ENCODE measurements at places on chromosomes 7 and 10.
A peak's percentile ranks its signal among the peaks of the same experiment; 100 is the strongest.

DNA sequence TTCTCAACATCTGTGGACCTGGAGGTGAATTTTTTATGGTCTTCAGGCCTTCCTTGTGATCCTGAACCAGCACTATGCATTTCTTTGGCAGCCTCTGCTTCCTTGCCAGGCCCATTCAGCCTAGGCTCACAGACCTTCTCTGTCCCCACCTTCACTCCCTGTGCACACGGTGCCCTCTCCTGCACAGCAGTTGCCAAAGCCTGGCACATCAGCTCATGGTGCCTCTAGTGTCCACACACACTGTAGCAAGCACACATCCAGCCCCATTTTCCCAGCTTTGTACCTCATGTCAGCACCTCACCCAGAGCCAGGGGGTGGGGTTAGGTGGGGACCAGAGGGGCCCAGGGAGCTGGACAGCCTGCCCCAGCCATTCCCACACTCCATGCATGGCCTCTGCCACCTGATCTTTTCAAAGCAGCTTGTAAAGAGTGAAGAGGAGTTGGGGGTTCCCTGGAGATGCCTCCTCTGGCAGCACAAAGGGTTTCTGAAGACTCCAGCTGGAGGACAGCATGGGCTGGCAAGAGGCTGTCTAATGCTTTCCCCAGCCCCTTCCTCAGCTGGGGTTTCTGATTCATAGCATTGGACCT, 57.9 kb upstream of the TMEM72 start:
- DNase-seq = no peak

DNA sequence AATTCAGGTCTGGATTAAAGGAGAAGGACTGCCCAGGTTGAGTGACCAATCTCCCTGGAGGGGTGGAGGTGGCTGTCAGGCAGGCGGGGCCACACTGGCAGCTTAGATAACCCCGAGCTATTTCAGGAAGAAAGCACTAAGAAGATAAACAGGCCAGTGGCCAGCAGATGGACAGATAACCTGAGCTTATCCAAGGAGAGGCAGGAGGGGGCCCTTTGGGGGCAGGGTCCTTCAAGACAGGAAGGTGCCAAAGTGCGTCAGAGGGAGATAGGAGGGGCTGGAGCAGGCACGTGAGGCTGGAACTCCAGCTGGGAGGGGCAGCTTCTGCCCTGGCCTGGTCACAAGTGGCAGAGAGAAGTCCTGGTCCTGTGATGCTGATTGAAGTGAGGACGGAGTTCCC, 29.8 kb upstream of the PODXL start:
- DNase-seq = no peak

DNA sequence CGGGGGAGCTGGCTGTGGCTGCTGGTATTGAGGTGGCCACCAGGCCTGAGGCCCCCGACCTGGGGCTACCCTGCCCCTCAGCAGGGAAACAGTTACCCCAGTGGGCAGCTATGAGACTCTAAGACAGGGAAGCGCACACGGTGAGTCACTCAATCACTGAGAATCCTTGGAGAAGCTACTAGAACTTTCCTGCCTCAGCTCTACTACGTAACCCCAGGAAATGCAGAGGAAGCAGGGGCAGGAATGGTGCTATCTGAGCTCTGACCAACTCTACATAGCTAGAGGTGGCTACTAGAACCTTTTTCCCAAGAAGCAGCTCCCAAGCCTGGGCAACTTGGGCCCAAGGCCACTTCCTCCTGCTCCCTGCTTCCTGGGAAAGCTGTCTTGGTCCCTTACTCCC, 11.8 kb downstream of the DNAJB12 start:
- DNase-seq = no peak

- no peak for DNase-seq
These were observed 252.3 kb upstream of the PODXL start for GRCh38 chr7:131808736-131809135.

GRCh38 chr7:100452513-100452912, 11.5 kb downstream of the SPACDR start:
- no peak for DNase-seq

DNA sequence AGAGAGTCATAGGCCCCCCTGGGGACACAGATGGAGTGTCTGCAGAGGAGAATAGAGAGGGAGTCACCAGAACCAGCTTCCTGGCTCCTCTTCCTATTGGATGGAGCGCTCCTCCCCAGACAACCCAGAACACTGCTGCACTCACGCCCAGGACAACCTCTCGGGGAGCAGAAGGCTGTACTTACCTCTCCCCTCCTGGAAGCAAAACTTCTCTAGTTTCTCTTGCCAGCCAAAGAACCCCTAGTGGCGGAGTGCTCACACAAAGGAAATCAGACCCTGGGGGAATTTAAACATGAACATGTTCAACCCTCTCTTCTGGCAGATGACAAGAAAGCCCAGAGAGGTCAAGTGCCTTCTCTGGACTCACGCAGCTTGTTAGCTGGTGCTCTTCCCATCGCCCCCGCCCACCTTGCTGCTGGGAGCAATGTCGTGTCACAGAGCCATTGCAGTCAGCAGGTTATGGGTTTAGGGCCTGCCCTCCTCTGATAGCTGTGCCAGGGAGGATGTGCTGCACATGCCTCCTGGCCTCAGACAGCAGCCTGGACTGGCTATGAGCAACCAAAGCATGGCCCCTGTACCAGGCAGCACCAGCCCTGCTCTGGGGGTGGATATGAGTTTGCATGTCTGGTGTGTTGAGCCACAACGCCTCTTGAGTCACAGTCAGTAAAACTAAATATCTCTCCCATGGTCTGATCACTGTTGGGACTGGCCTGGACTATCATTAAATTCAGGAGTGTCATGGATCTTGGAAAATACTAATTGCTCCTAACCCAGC, 84.4 kb downstream of the SLIT1 start:
- no peak for DNase-seq

GRCh38 chr7:65387891-65388290, 14.2 kb downstream of the ZNF92 start:
- DNase-seq = no peak

- no peak for DNase-seq
These were observed 32.8 kb downstream of the PPP1R9A start for GRCh38 chr7:94940241-94940640.

DNA sequence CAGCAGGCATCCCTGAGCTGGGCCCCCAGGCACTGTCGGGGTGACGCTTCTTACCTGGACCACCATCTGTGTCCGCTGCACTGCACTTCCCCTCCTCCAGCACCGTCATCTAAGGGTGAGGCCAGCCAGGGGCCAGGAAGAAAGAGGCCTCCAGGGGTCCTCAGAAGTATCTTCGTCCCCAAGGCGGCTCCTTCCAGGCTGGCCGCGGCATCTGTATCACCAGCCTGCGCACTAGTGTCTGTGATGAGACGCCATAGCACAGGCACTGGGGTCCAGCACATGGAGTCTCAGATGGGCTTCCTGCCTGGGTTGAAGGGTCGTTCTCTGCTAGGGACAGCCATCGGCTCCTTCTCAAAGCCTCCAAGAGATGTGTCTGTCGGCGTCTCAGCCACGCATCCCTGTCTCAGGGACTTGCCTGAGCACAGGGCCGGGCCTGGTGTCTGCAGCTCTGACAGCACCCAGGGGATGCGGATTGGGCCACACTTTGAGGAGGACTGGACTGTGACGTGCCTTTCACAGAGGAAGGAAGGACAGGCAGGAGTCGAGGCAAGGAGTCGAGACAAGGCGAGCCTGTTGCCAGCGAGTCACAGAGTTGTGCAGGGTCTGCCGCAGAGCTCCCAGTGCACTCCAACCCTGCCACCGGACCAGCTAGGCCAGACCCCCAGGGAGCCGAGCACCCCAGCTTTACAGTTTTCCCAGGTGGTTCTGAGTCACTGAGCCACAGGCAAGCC, 101.5 kb upstream of the DIP2C start:
- DNase-seq = no peak

DNA sequence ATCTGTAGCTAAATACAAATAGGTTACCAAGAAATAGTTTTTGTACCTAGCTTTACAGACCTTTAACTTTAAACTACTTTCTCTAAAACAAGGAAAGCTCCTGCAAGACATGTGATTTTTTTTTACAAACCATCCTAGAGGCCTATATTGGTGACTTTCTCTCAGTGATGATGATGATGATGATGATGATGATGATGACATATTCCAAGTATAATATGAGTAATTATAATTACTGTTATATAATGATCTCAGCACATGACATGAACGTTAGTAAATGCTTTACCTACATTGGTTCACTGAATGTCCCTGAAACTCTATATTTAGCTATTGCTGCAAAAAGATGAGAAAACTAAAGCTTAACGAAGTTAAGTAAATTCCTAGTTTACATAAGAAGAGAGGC, 107.9 kb upstream of the LRGUK start:
- DNase-seq = no peak

DNA sequence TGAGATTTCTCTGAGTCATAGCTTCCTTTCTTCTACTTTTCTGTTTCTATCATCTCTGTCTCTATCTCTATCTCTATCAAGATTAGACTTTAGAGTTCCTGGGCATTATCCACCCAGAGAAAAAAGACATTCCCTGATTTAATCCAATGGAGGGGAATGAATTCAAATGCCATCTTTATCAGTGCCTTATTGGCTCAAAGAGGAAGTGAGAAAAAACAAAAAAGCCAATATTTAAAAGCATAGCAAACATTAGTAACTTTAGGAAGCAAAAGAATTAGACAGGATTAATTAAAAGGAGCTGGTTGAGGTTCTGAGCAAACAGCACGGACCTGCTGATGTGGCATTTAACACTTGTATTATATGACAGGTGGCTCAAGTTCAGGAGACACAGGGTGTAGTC, 736.5 kb downstream of the REEP3 start:
- no peak for DNase-seq

DNA sequence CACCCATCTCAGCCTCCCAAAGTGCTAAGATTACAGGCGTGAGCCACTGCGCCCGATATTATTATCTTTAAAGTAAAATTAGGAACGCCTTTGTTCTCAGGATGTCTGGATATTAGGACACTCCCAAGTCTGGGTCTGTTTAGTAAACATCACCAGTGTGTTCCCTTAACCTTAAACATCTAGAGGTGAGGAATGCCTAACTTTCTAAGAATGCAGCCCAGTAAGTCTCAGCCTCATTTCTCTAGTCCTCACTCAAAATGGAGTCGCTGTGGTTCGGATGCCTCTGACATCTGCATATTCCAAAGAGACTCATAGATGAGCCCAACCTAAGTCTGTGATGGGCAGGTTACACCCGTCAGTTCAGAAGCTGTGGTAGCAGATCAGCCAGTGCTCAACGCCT, 4.3 kb upstream of the INSYN2A start:
- no peak for DNase-seq

DNA sequence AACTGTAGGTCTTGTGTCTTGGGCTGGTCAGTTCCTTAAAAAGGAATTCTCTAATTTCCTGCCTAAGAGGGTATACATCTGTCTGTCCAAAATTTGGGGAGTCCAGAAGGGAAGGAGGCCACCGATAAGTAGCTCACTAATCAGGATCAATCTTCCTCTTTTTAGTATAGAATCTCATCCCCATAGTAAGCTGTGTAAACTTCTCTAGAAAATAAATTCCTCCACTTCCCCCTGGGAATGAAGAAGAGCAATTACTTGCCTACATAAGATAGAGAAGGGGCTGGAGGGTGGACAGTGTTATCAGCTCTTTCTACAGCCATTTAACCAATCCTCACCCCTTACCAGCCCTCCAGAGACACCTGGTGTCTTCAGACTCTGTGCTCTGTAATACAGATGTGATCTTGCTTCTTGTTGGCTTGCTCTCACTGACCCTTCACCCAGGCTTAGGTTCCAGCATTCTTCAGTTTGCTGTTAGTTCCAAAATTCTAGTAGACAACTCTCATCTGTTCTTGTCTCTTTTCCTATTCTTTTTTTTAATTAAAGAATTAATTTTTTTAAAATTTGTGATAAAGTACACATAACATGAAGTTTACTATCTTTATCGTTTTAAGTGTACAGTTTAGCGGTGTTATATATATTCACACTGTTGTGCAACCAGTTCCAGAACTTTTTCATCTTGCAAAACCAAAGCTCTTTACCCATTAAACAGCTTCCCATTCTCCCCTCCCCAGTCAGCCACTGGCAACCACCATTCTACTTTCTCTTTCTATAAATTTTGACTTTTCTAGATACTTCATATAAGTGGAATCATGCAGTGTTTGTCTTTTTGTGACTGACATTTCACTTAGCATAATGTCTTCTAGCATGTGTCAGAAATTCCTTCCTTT, 6.5 kb upstream of the PRKAR2B start:
- DNase-seq = no peak

DNA sequence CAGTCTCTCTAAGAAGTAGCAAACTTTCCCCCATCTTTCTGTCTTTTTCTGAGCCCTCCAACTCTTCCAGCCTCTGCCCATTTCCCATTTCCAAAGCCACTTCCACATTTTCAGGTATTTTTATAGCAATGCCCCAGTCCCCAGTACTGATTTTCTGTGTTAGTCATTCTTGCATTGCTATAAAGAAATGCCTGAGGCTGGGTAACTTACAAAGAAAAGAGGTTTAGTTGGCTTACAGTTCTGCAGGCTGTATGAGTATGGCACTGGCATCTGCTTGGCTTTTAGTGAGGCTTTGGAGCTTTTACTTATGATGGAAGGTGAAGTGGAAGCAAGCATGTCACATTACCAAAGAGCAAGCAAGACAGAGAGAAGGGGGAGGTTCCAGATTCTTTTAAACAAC, 17.2 kb downstream of the PLCE1 start:
- no peak for DNase-seq

GRCh38 chr10:127374901-127375300, 174.2 kb upstream of the NPS start:
- no peak for DNase-seq

GRCh38 chr10:17758200-17758599, 6.2 kb downstream of the TMEM236 start:
- DNase-seq = no peak

DNA sequence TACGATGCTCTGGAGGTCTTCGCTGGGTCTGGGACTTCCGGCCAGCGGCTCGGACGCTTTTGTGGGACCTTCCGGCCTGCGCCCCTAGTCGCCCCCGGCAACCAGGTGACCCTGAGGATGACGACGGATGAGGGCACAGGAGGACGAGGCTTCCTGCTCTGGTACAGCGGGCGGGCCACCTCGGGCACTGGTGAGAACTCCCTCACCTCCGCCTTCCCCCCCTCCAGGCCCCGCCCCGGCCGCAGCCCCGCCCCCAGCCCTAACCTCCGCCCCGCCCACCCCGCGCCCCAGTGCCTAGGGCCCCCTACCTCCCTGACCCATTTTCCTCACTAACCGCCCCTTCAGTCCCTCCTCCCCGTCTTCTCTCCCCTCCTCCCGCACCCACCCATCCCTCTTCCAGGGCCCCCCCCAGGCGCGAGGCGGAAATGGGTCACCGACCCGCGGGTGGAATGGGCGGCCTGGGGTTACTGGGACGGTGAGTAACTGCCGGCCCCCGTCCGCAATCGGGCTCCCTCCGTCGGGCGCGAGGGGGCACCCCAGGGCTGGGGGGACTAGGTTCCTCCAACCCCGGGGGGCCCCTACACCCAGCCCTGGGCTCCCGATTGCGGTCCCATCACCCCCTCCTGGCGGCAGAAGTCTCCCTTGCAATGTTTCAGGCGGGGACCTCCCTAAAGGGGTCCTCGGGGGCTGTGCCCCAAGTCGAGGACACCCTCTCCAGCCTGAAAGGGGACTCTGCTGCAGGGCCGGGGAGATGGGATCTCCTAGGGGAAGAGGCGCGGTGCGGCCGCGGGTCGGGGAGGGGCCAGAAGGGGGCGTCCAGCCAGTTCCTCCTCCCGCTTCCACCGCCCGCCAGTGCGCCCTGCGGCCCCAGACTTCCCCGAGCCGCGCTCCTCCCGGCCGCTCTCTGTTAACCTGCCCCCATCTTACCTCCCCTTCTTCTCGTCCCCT, 2.1 kb downstream of the PCOLCE start:
- DNase-seq = peak; percentile 41

GRCh38 chr7:106080300-106080987, 31.7 kb downstream of the SYPL1 start:
- DNase-seq = no peak
